Left kidney (tissue), 8 donors: ENCODE measurements at places on chromosomes 7 and 10.
A peak's percentile ranks its signal among the peaks of the same experiment; 100 is the strongest.

DNA sequence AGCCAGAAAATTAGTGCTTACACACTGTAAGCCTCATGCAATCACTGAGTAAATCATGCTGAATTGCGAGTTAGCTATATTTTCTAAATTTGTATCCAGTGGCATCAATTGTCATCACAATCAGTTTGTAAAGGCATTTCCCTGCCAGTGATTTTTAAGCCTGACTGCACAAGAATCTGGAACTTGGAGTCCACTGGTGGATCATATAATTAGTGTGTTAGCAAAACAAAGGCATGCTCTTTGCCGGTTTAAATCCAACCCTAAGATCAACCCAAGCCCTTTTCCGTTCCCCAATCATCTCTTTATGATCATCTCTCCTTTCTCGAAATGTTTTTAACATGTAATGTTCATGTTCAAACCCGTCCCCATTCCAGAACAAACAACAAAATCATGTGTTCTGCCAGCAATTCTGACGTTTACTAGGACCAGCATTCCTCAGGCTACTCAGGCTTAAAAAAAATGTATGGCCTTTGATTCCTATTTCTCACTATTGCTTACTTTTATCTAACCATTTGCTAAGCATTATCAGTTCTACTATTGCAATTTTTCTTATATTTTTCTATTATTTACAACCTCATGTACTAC, 649.2 kb downstream of the SORCS1 start:
- DNase-seq, result peak; percentile 15

DNA sequence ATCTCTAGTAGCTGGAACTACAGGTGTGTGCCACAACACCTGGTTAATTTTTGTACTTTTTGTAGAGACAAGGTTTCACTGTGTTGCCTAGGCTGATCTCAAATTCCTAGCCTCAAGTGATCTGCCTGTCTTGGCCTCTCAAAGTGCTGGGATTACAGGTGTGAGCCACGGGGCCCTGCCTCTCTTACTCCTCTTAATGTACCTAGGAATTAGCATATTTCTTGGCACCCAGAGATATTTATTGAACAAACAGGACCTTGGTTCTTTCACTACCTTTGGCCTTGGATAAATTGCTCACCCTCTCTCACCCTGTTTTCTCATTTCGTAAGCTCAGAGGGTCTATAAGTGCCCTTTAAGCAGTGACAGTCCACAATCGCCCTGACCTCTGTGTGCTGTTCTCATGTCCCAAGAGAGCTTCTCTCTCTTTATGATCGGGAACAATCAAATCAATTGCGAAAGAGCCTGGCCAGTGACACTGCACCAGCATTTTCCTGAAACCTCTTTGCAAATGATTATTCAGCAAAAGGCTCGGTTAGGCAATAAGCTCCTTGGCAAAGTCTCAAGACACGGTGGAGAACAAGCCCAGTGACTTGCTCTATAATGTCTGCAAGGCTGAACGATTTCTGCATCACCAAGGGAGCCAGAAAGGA, 117.7 kb downstream of the APBB1IP start:
- no peak for DNase-seq

- DNase-seq, result no peak
These were observed 95.6 kb downstream of the KMT2C start for GRCh38 chr7:152340161-152340560.

DNA sequence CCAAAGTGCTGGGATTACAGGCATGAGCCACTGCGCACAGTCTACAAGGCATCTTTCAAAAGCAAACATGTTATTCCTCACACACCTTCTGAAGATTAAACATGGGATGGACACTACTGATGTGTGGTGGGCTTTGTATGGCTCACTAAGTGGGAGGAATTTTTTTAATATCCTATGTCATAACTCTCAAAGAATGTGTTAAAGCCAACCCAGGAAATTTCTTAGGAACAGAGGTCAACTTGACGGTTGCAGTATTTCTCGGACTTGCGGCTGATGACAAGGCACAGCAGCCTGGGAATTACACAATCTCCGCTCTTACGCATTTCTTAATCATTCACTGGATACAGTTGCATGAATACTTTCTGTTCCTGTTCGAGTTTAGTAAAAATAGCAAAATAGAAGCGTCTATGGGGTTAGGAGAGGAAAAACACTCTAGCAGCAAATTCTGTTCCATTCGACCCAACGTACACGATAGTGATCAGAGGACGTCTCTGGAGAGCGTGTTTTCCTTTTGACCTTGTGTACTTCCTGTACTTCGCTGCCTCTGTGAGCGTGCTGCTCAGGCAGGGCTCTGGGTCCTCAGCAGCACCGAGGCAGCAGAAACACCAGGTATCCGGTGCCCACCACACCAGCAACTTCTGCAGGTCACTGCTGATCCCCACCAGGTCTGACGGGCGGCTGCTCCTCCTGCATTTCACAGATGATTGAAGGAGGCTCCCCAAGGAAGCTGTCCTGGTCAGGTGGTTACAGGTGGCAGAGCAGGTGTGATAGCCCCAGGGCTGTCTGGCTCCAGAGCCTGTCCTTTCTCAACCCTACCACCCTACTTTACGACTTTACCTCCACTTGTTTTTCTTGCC, 26.4 kb upstream of the SRGN start:
- DNase-seq, result peak; percentile 36

DNA sequence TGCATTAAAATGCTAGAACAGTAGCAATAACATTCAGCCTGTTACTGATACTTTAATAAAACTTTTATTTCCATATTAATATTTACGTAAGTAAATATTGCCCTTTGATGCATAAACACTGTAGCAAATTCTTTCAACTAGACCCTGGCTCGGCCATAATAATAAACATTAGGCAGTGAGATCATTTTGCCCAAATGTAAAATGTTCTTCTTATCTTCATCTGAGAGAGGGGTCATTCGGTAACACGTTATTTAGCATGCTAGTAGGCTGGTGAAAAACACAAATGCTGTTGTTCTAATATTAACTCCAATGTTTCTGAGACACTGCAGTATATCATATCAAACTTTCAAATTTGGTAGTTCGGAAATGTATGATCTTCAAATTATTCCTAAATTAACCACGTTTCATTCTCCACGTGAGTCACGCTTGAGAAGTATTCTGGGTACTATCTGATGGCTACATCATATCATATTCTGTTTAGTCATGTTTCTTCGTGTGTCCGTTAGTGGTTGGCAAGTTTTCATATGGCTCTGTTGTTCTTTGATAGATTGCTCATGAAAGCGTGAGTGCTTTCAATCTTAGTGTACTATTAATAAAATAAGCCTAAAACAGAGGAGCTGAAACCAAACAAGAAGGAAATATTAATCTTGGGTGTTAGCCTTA, 145.8 kb downstream of the NSUN6 start:
- DNase-seq, result no peak

DNA sequence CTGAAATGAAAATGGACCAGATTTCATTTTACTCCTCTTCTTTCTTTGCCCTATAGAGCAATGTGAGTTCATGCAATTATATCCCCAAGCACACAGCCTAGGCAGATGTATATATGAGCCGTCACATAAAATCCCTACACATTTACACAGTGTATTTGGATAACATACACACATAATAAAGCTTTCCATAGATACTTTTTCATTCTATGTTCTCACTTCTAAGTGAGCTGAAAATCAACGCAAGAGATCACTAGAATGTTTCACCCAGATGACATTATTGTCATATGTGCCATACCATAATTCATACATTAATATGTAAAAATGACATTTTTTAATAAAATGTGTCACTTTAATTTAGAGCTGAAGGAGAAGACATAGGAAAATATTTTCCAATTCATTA, 129.4 kb downstream of the INHBA start:
- no peak for DNase-seq

- no peak for DNase-seq
These were observed 188.6 kb upstream of the GDF10 start for GRCh38 chr10:47111329-47111862.

DNA sequence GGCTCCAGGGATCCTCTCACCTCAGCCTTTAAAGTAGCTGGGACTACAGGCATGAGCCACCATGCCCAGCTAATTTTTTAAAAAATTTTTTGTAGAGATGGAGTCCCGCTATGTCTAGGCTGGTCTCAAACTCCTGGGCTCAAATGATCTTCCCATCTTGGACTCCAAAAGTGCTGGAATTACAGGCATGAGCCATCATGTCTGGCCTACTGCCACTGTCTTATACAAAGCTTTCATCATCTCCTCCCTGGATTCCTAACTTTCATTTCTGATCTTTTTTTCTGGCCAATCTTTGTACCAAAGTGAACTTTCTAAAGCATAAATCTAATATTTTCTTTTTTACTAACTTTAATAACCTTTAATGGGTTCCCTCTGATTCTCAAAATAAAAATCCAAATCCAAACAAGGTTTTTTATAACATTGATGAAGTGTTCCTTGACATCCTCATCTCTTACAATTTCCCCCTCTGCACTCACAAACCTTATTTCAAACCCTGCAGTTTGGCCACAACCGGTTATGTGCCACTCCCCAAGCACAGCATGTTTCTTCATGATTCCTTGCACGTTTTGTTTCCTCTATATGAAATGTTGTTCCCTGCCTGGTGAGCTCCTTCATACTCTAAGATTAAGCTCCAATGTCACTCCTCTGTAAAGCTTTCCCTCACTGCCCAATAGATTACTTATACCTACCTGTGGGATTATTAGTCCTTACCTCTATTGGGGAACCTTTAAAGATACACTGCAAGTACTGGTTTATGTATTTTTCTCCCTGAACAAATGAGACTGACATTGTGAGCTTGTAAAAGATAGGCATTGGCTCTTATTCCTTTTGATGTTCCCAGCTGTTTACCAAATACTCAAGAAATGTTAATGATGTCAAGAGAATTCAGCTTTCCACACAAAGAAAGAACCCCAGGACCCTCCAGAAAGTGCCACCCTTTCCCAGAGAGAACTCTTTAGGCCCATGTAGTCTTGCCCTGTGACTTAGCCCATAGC, 101.7 kb downstream of the HOXA1 start:
- DNase-seq, result no peak

GRCh38 chr7:49770838-49771237, 2.6 kb upstream of the VWC2 start:
- no peak for DNase-seq
